ENCODE measurements at places on chromosomes 1 and 21.
A peak's percentile ranks its signal among the peaks of the same experiment; 100 is the strongest.

- DNase-seq, result no peak
These were observed 10.4 kb downstream of the TEX38 start for GRCh38 chr1:46682064-46682463.

DNA sequence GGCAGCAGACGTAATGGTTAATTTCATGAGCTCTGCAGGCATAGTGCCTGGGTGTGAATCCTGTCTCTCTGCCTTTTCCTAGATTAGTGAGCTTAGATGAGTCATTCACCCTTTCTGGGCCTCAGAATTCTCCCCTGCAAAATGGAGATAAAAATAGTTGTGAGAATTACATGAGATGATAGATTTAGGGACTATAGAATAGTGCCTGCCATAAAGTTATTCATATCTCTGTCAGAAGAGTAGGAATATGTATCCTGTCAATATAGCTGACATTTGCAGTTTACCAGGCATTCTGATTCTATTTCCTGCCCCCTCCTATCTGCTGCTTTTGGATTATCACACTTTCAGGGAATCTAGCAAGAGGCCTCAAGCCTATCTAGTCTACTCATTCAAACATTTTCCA lies 112.0 kb downstream of the PDE4B start:
- no peak for DNase-seq

DNA sequence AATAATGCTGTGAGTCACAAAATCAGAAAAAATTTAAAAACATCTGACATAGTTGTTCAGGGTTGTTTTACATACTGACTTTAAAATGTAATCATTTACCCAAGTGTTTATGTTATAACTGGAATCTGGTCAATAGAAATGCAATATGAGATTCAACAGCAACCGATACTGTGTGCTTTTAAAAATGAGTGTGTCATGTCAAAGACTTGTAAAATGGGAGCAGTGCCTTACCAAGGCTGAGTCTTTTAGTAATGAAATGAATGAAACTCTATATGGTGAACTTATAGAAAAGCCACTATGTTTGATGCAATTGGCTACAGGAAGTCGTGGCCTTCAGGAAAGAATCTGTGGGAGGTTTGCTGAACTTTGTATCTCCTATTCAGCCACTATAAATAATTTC lies 570.2 kb downstream of the DPYD start:
- DNase-seq, result no peak

- DNase-seq, result no peak
These were observed 393.5 kb upstream of the PBX1 start for GRCh38 chr1:164165466-164165865.

GRCh38 chr1:160682983-160683865 lies 28.4 kb downstream of the CD48 start:
- peak; percentile 68 for DNase-seq

GRCh38 chr1:14296795-14297194 lies 301.7 kb upstream of the KAZN start:
- DNase-seq, result no peak

DNA sequence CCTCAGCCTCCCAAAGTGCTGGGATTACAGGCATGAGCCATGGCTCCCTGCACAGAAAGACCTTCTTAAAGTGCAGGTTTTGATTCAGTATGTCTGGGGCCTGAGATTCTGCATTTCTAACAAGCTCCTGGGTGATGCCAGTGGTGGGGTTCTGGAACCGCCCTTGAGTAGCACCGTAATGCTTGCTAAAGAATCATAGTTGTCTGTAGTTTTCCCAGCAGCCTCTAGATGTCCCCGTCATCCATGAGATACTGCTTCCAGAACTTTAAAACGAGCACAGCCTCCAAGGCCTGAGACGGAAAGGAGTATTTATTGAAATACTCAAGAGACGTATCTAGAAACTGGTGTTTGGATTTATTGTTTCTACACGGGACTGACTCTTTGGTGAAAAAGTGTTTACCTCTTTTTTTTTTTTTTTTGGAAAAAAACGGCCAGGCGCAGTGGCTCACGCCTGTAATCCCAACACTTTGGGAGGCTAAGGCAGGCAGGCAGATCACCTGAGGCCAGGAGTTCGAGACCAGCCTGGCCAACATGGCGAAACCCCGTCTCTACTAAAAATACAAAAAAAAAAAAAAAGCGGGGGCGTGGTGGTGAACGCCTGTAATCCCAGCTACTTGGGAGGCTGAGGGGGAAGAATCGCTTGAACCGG lies 2.6 kb upstream of the TOR3A start:
- peak; percentile 71 for DNase-seq

DNA sequence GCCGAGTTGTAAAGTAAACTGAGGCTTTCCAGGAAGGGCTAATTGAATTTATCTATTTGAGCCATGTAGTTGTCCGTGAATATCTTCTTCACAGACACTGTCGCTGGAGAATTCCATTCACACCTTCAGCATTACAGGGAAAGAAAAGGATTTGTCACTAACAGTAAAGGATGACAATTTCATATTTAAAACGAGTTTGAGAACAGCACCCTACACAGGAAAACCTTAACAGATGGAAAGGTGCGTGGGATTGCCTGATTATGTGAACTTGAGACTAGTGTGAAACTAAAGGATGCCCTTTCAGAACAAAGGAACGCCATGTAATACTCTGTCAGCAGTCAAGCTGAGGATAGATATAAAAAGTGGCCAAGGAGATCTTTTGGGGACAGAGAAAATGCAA lies 492.5 kb upstream of the ADGRL2 start:
- DNase-seq, result no peak

DNA sequence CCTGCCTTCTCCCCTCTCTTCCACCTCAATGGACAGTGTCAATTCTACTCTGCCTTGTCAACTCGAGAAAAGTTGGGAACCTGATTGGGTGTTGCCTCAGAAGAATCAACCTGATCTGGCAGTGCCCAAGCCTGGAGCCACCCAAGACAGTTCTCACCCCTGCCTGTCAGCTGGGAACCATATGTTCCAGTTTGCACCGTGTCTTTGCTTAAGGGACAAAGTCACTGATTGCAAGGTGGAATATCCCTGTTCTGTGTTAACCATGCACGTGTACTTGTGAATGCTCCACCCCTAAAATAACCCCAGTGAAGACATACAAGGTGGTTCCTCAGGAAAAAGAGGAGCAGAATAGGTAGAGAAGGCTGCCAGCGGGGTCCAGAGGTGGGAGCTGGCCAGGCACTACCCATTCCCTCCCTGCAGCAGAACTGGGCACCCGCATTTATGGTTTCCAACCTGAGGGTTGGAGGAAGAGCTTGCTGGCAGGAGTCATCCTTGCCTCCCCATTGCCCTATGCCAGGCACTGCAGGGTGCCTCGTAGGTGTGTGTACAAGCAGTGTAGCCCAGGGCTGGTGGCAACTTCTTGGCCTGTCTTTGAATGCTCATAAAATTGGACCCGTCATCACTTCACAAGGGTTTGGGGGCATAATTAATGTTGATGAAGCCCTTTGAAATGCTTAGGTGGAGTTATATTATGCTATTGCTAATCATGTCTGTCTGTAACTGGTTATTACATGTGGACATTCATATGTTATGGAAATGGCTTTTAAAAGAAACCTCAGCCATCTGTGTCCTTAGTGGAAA lies 11.3 kb downstream of the NIPAL3 start:
- no peak for DNase-seq

DNA sequence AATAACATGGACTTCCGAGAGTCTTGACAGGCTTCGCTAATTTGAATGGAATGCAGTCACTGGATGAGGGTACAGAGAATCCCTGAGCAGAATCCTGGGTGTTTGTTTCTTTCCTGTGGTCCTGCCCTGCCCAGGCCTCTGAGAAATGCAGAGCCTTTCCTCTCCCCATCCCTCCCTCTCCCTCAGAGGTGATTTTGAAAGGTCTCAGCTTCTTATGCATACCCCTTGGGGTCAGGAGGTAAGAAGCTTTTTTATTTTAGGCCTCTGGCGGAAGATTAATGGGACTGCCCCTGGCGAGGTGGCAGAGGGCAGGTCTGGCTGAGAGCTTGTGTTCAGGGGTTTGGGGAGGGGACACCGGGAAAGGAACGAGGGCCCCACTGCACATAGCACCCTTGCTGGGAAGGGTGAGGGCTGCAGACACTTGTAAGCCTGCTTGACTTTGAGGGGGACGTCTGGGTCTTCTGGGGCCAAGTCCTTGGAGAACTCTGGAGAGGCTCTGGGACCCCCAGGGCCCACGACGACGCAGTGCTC lies 116.5 kb upstream of the SLC45A1 start:
- no peak for DNase-seq

- DNase-seq, result no peak
These were observed 46.3 kb downstream of the AGPAT3 start for GRCh38 chr21:43911015-43911934.

GRCh38 chr1:204191456-204191855 lies 4.8 kb downstream of the KISS1 start:
- DNase-seq, result no peak

DNA sequence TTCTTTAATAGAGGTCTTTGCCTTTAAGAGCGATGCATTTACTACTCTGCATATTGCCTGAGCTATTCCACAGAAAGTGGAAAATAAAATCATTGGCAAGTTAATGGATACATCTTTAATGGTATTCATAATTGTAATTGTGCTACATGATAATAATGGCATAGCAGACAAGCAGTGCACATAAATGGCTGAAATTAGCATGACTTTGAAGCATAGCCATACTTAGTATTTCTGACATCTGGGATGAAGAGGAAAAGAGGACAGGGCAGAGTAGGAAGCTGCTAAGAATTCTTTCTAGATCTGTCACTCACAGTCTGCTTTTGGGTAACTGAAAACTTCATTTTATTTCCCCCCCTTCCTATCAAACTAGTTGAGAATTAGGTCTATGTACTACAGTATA lies 195.0 kb upstream of the NRIP1 start:
- no peak for DNase-seq

DNA sequence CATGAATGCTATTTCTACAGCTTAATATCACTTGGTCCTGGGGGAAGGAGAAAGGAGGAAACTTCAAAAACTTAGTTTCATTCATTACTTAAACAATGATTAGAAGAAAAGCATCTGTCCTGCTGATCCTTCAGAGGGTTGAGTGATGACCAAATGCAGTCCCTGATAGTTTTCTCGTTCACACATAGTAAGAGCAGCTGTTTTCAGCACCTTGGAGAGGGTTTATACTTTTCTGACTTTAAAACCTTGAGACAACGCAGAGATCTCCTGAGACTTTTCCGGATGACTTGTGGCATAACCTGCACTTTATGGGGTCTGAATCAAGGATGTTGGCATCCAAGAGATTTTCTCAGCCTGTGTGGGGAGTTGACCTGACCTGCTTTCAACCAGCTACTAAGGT lies 94.0 kb upstream of the KCND3 start:
- no peak for DNase-seq

- DNase-seq, result no peak
These were observed 49.3 kb downstream of the COL18A1 start for GRCh38 chr21:45454060-45454925.

DNA sequence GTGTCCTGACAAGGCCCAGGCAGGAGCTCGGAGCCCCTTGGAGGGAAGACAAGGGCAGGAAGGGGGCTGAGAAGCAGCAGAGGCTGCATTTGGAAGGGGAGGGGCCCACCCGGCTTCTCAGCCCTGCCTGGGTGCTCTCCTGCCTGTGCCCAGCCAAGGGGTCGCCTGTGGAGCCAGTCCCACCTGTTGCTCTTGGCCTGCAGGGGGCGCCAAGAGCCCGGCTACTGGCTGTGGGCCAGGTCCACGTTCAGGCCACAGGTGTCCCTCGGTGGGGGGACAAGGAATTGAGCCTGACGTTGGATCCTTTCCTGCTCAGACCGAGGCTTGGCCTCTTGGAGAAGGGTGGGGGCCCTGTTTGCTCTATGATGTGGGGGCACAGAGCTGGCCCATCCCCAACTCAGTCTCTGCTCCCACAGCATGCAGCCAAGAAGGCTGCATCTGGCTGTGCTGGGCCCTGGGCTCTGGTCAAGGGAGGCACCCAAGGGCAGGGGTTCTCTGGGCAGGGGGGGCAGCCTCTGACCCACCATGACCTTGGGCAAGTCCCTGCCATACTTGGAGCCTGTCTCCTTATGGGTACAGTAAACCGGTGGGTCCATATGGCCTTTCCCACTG lies 10.9 kb downstream of the WNT4 start:
- no peak for DNase-seq

GRCh38 chr1:42765832-42766740 lies 742 bp downstream of the P3H1 start:
- no peak for DNase-seq

DNA sequence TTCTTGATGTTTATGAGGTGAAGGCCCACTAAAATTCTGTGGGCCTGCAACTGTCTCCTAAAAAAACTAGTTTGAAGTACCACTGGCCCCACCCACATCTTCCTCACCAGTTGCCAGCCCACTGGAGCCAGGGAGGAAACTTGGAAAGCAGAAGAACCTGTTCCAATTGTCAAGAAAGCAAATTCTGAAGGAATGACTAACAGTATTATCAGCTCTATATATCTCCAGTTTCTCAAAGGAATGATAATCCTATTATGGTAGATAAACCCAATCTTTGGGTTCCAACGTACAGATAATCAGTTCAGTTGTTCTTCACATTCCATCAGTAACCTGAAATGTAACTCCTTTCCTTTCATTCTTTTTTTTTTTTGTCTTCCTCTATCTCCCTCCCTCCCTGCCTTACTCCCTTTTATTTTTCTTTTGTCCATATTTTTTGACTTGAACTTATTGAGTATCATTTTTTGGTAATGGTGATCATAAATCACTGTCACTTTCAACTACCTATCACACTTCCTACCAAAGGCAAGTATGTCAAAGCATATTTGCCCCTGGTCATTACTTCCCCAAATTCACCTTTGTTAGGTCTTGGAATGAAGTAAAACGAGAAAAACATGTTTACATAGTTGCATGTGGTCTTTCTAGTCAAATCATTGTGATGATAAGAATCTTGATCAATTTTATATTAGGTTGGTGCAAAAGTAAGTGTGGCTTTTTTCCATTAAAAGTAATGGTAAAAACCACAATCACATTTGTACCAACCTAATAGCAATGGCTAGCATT lies 943.4 kb downstream of the TTLL7 start:
- DNase-seq, result no peak

- no peak for DNase-seq
These were observed 107.7 kb downstream of the ITSN1 start for GRCh38 chr21:33750017-33750416.

DNA sequence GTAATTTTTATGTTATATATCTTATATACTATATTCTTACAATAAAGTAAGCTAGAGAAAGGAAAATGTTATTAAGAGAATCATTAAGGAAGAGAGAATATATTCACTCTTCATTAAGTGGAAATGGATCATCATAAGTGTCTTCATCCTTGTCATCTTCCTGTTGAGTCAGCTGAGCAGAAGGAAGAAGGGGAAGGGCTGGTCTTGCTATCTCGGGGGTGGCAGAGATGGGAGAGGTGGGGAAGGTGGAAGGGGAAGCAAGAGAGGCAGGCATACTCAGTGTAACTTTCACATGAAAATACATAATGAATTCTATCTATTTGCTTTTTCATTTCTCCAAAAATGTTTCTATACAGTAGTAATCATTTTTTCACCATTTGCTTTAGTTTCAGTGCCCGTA lies 5.1 kb downstream of the DNASE2B start:
- no peak for DNase-seq

DNA sequence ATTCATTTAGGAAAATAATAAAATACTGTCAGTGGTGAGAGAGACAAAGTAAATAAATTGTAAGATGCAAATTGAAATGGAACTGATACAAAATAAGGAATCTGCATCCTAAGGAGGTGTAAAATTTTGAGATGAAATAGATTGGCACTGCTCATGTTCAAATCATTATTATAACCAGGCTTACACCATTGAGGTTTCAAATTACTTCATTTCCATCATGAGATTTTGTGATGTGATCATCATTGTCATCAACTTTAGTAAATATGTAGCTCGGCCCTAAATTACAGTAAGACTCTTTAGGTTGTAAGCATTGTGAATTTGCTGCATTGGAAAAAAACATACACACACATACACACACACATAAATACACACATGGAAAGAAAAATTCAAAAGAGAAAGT lies 123.4 kb downstream of the SDCCAG8 start:
- DNase-seq, result no peak

Data from HL-60 (cell line).